ENCODE measurements at places on chromosomes 4 and X.

- no peak for DNase-seq
These were observed 25.2 kb downstream of the BMX start for GRCh38 chrX:15525664-15526416.

- no peak for DNase-seq
These were observed 8.3 kb downstream of the SPATA18 start for GRCh38 chr4:52059372-52059771.

GRCh38 chrX:115112411-115112810 lies 76.8 kb upstream of the RBMXL3 start:
- DNase-seq: no peak

GRCh38 chr4:53436251-53436650 lies 58.8 kb downstream of the FIP1L1 start:
- DNase-seq: no peak

GRCh38 chrX:133302775-133303445 lies 84.8 kb upstream of the TFDP3 start:
- DNase-seq: no peak

GRCh38 chr4:20408611-20409010 lies 156.9 kb downstream of the SLIT2 start:
- DNase-seq: no peak

GRCh38 chrX:48451708-48452107 lies 18.4 kb downstream of the SLC38A5 start:
- DNase-seq: no peak

- DNase-seq: no peak
These were observed 187.4 kb downstream of the TEX13C start for GRCh38 chrX:125507119-125507518.

DNA sequence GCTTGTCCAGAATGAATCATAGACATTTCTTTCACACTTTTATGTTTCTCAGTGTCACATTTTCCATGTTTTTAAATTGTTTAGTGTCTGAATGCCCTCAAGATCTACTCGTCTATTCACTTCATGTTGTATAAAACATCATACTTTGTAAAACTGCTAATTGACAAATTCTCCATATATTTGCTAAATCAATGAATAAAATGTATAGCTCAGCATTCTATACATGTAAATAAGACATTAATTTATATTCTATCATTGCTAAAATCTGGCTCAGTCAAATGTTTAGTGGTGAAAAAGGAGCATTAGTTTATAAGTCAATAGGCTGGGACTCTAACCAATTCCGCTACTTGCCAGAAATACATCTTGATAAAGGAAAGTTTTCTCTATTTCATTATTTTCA lies 379.6 kb downstream of the NAF1 start:
- DNase-seq: no peak

DNA sequence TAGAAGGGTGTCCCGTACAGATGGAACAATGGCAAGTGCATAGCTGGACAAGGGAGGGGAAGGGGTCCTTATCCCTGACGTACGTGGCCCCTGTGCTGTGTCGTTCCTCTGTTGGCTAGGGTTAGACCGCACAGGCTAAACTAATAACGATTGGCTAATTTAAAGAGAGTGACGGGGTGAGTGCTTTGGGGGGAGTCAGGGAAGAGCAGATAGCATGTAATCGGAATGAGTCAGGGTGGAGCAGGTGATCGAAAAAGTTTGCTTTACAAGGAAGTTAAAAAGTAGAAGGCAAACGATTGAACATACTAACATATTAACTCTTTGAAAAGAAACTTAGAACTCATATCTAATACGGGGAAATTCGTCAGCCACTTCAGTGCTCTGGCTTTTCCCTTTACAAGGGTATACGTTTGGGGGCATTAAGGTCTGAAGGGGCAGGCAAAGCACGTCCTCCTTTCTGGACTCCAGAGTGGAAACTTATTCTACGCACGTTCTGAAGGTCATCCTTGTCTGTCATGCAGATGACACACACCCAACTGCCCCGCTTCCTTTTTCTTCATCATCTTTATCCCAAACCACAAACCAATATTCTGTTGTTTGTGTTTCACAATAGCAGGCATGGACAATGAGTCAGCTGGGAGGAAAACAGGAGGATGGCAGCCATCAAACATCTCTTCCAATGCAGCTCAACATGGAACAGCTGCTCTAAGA lies 10.2 kb upstream of the CRLF2 start:
- DNase-seq: no peak

DNA sequence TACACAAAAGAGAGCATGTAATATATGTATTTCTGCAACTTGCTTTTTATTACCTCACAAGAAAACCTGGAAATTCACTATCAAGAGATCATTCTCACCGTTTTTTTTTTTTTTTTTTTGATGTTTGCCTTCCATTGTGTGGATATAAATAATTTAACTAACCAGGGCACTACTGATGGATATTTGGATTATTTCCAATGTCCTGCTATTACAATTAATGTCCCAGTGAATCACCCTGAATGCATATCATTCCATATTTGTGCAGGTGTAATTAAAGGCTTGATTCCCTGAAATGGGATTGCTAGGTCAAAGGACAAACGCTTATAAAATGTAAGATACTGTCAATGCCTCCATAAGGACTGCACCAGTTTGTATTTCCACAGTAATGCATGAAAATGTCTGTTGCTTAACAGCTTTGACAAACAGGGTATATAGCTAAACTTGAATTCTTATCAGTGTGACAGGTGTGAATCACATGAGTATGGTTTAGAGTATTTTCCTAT lies 87.8 kb downstream of the NCAPG start:
- no peak for DNase-seq

GRCh38 chrX:21723814-21724213 lies 34.1 kb downstream of the SMPX start:
- DNase-seq: no peak

DNA sequence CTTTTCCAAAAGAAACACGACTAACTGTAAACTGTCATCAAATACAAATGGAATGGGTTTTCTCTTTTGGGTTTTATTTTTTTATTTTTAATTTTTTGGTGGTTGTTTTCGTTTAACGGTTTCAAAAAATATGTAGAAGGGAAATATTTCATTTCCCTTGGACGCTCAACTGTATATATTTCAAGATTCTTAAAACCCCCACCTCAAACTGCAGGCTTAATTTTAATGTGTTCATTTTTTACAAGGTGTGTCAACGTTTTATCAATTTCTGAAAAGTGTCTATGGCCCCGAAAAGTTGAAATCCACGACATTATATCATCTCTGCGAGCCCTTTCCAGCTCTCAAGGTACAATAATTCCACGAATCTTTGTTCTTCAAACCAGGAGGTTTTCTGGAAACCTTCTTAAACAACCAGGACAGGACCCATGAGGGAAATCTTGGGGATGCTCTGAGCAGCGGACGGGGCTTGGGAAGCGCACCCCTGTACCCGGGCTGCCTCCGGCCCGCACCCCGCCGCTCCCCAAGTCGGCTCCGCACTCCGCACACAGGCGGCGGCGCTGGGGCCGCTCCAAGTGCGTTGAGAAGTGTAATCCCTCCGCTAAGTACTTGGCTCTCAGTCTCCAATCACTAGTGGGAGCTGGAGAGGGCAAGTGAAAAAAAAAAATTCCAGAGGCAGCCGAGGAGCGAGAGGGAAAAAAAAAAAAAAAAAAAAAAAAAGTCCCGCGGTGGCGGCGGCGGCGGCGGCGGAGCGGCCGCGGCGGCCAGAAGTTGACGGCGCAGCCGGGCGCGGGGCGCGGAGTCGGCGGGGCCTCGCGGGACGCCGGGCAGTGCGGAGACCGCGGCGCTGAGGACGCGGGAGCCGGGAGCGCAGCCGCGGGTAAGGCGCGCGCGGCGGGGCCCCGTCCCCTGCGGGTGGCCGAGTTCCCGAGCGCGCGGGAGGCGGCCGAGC lies at the start of gene BMPR1B:
Gene BMPR1B, plus strand, starts transcription at position 764 of the 949 bp plus-strand sequence. CDS start 346,470 bp downstream, outside the sequence.
- DNase-seq: no peak

GRCh38 chrX:128518508-128518907 lies 466.3 kb upstream of the ACTRT1 start:
- DNase-seq: no peak

DNA sequence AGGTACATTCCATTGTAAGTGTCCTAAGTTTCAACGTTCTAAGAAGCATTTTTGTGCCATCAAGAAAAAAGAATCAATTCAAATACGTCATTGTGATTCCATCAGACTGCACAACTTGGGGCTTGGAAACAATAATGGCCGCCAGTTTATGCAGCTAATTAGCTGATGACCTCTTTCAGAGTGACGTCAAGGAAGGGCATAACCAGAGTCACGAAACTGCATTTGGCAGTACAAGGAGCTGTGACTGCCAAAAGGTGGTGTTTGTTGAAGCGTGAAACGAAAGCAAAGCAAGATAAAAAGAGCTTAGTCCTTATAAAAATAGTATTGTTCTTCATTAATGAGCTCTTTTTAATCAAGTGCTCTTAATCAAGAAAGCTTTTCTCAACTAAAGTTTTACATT lies 81.1 kb upstream of the SH3RF1 start:
- DNase-seq: no peak

DNA sequence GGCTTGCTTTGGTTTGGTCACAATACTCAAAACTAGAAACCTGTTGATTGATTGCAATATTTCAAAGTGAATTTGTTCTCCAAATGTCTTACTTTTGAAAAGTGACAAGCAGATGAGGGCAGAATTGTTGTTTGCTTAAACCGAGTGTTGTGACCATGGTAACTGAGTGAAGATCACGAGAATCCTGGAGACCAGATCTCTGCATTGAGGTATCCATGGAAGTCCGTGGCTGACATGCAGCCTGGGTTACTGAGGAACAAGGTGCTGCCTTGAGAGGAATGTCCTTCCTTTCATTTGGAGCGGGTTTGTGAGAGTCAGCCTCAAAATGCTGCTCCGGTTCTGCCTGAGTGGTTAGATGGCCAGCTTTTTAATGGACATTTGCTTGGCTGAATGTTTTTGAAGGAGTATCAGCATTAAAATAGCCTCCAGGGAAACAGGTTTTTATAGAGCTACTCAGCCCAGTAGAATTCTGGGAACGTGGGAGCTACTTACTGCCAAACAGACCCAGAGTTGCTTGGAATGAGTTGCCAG lies 31.3 kb downstream of the NYX start:
- DNase-seq: no peak

DNA sequence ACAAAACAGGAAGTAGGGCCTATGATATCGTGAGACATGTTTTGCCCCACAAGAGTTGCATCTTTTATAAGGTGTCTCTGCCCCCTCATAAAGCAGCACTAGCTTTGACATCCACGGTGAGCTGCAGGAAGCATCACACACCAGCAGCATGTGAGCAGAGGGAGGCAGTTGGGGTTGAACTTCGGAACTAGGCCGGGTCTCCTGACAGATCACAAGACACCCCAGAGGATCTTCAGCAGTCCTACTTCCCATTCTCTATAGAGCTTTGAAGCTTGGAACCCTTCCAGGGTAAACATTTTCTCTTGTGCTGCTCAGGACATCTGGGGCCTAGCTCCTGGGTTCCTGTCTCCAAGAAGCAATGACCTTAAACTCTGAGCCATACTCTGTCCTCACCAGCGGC lies 27.5 kb downstream of the YY2 start:
- DNase-seq: no peak

DNA sequence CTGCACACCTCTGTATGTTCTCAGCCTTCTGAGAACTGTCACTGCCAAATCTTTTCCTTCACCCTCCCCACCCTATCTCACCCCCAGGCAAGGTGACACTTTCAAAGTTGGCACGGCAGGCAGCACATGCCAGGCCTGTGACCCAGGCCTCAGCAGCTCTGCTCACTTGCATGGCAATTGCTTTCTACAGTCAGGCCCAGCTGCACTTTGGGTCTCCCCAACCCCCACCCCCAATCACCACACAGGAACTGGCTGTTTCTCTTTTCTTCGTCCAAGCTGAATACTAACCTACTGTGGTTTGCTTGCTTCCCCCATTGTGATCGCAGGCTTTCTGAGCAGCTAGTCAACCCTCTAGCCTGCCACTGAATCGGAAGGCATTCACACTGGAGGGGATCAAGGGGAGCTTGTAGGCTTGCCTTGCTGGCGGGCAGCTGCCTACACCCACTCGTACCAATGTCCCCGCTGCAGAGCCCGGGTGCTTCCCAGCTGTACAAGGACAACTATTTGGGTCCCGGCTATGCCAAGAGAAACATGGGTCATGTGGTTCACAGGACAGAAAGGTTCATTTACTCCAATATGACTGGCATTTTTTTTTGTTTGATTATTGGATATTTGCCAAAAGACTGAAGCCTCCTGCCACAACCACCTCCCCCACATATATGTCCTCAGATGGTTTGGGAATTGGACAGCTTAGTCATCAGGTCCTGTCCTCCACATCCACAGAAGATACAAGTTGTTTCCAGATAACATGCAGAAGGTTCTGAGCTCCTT lies 28.1 kb downstream of the SLC25A43 start:
- DNase-seq: no peak

DNA sequence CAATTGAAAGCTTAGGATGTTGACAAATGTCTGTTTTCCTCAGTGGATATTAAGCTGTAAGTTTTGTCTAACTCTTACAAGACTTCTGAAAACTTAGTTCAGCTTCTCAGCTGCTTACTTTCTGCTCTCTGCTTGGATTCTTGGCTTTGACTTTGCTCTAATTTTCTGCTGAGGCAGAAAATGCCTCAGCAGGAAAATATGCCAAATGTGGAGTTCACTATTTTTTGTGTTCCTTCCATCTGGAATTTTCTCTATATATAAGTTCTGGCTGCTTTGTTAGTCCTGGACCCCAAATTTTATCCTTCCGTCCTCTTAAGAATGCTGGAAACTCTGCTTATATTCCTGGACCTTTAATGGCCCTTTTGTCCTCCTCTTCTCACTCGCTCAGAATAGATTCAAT lies 352.6 kb upstream of the NWD2 start:
- no peak for DNase-seq

- DNase-seq: no peak
These were observed 118.2 kb downstream of the PPP3CA start for GRCh38 chr4:101229116-101229515.

DNA sequence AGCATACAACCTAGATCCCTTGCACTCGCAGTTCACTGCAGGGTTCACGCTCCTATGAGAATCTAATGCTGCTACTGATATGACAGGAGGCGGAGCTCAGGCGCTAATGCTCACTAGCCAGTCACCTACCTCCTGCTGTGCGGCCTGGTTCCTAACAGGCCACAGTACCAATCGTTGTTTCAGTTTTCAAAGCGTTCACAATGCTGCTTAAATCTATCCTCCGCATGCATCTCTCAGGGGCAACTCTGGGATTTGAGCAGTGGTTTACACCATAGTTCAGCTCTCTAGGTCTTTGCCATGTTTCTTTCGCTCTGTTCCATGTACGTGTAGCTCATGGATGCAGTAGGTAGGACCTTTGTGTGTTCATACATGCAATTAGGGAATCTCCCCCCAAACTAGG lies 47.2 kb downstream of the CLOCK start:
- DNase-seq: no peak

GRCh38 chr4:38662522-38663089 lies 1.4 kb upstream of the KLF3 start:
- no peak for DNase-seq

GRCh38 chr4:170093973-170094535 lies 4.3 kb upstream of the AADAT start:
- DNase-seq: no peak

DNA sequence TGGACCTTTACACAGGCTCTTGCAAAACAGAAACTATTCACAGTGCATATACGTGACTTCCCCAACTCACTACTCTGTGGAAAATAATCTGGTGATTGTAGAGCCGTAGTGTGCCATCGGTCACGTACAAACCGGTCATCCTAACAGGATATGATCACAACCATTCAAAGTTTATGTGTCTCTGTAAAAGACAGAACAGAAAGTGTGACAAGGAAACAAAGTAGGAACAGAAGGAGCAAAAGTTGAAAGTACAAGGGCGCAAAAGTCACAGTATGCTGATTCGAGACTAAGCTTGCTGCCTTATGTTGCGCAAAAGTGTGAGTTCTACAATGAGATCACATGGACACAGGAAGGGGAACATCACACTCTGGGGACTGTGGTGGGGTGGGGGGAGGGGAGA lies 18.6 kb downstream of the MEPE start:
- no peak for DNase-seq

Measured in activated CD8-positive, alpha-beta memory T cell treated with anti-CD3 and anti-CD28 coated beads for 1 hour (primary cell).